MM.1S (cell line): ENCODE measurements at places on chromosomes 3 and 15.

DNA sequence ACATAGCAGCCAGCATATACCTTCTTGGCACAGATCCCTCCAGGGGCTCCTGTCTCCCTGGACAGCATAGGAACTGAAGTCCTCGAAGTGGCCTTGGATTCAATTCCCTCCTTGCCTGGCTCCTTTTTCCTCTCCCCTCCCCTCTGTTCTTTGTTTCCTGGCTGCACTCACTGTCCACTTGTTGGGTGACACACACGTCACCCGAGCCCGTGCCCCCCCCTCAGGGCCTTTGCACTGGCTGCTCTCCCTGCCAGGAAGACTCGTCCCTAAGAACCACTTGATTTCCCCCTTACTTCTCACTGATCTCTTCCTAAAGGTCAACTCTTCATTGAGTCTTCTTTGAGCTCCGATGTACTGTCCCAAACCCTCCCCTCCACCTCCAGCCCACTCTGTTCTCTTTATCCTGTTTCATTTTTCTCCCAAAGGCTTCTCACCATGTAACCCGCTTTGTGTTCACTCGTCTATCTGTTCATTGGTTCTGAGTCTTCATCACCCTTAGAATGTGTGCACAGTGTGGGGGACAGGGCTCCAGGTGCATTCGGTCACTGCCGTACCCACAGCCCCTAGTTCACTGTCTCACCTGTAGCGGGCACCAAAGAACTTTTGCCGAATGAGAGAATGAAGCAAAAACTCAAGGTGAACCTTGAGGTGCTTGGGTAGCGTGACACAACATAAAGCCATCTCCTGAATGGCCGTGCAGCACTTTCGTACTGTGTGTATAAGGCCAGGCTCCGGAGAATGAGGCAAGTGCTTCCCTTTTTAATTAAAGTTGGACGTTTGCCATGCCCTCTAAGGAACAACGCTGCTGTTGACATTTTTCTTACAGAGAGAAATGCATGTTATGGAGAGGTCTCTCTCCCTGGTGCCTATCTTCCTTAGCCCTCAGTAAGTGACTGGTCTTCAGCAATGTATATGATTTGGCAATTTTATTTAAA lies 74.0 kb downstream of the CHRNA7 start:
- no peak for DNase-seq

DNA sequence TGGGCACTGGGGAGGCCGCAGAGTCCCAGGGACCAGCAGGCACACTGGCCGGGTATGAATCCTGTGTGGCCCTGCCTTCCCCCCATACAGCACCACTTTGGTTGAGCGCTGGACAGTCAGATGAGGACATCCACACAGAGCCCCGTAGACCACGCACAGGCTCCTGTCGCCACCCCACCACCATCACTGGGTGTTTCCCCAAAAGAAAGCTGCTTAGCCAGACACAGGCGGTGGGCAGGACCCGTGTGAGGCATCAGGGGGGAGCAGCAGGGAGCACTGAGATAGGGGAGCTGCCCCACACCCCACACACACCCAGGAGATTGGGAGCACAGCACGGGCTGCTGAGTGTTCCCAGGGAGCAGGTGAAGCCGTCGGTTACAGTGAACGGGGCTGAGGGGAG lies 42.4 kb upstream of the SLC41A3 start:
- no peak for DNase-seq

DNA sequence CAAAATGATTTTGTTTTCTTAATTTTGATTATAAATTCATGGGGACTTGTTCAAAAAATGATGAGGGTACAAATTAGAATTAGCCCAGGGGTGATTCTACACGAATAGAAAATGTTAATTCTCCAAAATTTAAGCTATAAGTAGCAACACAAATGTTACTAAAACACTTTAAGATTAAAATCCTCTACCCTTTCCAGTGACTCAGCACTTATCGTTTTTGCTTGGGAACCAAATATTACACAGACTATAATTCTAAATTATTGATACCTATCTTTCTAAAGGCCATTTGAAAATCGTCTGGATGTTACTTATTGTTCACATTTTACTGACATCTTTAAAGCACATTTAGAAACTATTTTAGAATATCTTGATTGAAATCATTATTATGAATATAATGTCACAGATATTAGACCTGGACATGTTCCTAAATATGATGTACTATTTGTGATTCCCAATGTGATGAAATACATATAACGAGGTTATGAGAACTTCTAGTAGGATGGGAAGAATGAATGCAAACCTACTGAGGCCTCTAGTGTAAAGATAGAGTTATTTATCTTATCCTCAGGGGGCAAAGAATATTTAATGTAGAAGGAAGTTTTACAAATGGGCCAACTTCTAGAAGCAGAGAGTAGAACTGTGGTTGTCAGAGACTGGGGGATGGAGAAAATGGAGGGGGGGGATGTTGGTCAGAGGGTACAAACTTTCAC lies 132.0 kb upstream of the TP63 start:
- no peak for DNase-seq

- DNase-seq = no peak
Measured at GRCh38 chr3:104149154-104149553, 1217.6 kb upstream of the ALCAM start.

DNA sequence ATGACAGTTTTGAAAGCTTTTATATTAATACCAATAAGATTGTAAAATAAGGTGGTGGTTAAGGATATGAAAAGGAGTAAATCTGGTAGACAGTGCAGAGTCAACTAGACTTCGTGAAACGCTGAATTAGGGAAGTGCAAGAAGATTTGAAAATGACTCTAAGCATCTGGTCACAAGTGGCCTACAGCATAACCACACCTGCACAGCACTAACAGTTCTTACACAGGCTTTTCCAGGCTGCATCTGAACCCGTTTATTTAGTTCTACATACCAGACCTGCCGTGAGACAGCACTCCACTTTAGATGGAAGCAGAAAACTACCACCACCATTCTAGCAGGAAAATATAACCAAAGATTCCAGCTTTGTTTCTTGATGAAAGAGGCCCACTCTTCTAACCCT lies 1.9 kb downstream of the DMXL2 start:
- no peak for DNase-seq

GRCh38 chr3:146044046-146044445 lies 116.9 kb downstream of the PLOD2 start:
- no peak for DNase-seq

DNA sequence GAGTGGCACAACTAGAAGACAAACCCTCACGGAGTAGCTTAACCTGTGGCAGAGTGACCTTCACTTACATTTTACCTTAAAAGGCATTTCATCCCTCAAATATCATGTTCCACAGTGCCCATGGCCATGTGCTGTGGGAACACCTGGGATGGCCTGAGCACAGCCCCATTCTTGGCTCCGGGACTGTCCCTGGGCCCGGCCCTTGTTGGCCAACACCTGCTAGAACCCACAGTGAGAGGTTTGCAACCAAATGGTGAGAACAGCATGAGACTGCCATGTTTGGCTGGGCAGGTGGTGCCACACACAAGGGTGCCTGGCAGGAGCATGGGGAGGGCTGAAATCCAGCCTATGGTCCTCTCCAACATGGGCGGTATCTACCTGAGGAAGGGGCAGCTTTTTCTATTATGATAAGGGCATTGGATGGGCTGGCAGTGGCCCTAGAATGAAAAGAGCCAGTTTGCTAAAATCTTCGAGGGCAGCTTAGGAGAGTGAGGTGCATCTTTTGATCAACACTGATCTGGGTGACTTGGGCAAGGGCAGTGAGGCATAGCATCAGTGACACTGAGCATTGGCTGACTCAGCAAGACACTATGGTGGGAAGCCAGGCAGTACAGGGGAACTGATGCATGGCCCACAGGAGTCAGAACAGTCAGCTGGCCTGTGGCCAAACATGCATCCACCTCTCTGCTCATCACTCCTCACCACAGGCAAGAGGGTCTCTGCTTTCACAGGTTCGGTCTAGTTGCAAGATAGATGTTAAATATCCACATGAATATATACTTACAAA lies 53.9 kb downstream of the SYNM start:
- DNase-seq = no peak

GRCh38 chr15:86392874-86393273 lies 313.2 kb downstream of the AGBL1 start:
- DNase-seq = no peak

DNA sequence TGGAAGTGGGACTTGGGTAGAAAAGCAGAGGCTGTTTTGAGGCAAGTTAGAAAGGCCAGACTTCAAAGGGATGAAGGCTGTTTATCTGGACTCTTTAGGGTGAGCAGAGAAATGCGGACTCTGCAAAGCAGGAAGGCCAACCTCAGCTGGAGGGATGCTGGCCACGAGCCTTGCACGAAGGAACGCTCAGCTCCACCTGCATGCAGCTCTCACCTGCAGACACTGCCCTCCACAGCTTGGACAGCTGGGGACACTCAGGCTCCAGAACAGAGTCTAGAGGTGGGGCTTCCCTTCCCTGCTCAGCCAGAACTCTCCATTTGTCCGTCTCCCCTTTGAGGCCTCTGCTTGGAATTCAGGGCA lies 229.7 kb downstream of the ADAMTS17 start:
- DNase-seq = no peak

GRCh38 chr3:190696777-190697501 lies 165.6 kb downstream of the GMNC start:
- DNase-seq = peak; percentile 52

DNA sequence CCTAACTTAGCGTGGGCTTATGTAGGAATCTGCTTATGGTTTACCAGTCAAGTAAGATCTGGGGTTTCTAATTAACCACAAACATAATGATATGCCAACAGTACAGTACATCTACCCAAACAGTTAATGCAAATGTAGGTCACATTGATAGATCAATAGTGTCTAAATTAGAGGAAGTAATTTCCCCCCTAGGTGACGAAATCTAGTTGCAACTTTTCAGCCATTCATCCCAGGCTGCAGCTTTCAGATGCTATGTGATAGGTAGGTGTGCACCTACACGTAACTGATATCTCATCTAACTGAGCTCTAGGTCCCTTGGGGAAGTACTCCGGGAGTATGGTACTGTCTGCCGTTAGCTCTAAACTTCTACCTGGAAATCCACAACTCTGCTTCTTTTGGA lies 57.2 kb downstream of the CRTC3 start:
- no peak for DNase-seq

GRCh38 chr3:184260724-184261269 lies 556 bp downstream of the CAMK2N2 start:
- DNase-seq = no peak

- no peak for DNase-seq
Measured at GRCh38 chr3:129481766-129482332, 41.8 kb downstream of the IFT122 start.

DNA sequence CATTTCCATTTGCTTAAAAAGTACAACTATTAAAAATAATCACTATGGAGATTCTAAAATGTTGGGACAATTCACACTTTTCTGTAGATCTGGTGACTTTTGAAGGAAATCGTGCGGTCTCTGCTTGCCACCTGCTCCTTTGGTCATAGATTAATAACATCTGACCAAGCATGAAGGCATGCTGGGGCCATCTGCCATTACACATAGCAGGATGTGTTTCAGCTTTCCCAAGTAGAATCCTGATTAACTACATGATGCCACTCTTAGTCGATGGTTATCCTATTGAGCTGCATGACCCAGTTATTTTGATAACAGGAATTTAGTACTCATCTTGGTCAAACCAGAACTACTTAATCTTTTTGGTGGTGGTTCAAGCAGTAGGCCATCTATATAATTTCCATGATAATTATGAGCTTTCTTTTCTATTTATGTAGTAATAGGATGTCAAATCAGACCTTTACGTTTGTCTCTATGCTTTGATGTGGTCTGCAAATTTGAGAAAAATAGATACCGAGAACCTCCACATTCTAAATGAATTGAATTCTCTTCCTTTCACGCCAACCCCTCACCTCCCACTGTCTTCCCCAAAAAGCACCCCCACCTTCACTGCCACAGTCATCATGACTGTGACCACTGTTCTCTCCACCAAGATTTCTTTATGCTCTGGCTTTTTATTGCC lies 158.1 kb downstream of the DIPK2A start:
- DNase-seq = no peak

DNA sequence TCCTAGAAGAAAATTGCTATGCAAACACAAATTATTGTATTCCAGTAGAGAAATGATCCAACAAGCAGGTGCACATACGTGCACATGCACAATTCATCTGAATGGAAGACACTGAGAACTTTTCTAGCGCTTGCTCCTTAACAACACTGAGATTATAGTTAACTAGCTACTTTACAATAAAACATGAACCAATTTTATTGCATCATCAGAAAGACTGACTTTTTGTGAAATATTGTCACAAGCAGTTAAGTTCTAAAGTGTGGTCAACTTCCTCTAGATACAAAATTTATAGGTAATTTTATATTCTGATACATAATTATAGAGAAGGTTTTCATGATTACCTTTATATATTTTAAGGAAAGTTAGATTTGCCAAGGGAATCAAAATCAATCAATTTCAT lies 135.4 kb downstream of the ABI3BP start:
- no peak for DNase-seq

DNA sequence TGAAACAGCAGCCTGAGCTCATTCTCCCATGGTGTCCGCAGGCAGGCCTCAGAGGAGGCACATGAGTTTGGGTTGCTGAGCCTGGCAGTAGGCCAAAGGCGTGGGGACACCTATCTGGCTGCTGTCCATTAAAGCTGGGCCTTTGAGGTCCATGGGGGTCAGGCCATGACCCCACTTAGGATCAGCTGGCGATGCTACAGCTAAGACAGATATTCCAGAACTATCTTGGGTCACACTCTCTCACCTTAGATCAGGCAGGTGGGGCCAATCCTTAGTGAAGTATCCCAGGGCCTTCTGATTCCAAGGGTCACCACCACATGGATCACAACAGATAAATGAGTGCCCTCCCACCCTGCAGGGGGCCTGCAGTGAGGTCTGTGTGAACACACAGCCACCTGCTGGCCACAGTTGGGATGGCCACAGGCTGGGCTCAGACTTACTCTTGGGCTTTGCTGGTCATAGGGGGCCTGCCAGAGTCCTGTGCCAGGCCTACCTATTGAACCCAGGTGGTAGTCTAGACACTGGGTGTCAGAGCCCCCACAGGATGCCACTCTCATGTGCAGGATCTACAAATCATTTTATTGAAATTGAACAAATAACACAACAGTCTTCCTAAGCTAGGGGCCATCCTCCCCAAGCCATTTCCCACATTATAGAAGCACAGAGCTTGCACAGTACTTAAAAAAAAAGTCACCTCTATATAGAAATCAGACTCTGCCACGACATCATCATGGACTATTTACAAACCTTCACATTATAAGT lies 2.0 kb upstream of the HYAL2 start:
- DNase-seq = peak; percentile 47

- no peak for DNase-seq
Measured at GRCh38 chr3:191342411-191342810, 12.1 kb upstream of the UTS2B start.

DNA sequence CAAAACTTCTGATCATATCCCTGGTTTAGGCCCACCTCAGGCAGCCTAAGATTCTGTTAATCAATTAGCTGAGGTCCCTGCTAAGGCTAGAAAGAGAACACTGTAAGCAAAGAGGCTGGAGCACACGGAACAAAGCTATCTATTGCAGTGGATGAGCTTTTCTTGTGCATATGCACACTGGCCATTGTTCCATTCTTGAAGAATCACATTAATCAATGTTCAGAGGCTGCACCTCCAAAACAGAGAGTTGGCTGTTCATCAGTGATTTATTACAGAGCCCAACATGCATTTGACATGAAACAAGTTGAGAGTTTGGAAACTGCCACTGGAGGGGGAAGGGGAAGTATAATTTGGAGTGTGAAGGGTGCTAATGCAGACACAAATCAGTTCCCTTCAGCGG lies 873.0 kb downstream of the ROBO1 start:
- DNase-seq = no peak

- no peak for DNase-seq
Measured at GRCh38 chr15:40048211-40048792, 9.3 kb upstream of the SRP14 start.

- peak; percentile 46 for DNase-seq
Measured at GRCh38 chr3:58333206-58334012, 717 bp downstream of the PXK start.
